Spinal cord (tissue), 10 donors: ENCODE measurements at places on chromosomes 3 and 15. TPM values are rescaled to one million over a fixed set of nuclear protein-coding genes. Genes with fewer than 3 reads are reported as not detected.
A peak's percentile ranks its signal among the peaks of the same experiment; 100 is the strongest.

GRCh38 chr15:95843241-95843910 is 487.1 kb upstream of the NR2F2 start:
- H3K27ac ChIP-seq: peak overlapping the region; percentile 64
- no peaks in the 10 kb centered on the region for H3K27me3 ChIP-seq
- DNase-seq: peak; percentile 36
- H3K4me3 ChIP-seq: no peak overlapping the region

GRCh38 chr15:100338971-100339444 is 2.8 kb downstream of the ADAMTS17 start:
- peak overlapping the region; percentile 31 for H3K27ac ChIP-seq
- H3K4me3 ChIP-seq: peak overlapping the region; percentile 29
- DNase-seq: peak; percentile 87
- peaks cover 5% of the 10 kb centered on the region for H3K27me3 ChIP-seq
- H3K4me1 ChIP-seq: peaks cover 30% of the 10 kb centered on the region

DNA sequence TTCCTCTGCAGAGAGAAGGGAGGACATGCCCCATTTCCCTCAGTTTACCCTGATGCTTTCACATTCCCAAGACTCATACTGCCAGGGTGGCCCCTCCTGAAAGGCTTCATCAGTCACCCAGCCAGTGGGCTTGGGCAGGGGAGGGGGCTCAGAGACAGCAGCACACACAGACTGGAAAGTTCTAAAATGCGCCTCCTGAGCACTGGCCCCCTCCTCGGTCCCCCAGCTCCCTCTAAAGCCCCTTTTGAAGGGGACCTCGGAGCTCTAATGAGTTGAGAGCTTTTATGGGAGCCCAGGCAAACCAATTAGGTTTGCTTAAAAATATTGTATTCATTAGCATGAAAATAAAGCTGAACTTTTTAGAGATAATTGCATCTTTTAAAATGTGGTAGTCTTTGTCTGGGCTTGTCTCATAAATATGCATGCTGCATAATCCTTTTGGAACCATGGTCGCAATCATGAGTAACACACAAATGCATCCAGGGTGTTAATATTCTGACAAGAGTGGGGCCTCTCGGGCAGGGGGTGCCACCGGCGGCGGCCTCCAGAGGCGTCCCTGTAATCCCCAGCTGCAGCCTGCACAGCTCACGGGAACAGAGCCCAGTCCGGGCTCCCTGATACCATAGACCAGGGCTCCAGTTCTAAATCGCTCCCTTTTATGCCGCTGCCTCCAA is 78.5 kb downstream of the RPLP1 start:
- H3K4me3 ChIP-seq: no peak overlapping the region
- H3K27ac ChIP-seq: peak overlapping the region; percentile 76
- H3K27me3 ChIP-seq: no peaks in the 10 kb centered on the region

DNA sequence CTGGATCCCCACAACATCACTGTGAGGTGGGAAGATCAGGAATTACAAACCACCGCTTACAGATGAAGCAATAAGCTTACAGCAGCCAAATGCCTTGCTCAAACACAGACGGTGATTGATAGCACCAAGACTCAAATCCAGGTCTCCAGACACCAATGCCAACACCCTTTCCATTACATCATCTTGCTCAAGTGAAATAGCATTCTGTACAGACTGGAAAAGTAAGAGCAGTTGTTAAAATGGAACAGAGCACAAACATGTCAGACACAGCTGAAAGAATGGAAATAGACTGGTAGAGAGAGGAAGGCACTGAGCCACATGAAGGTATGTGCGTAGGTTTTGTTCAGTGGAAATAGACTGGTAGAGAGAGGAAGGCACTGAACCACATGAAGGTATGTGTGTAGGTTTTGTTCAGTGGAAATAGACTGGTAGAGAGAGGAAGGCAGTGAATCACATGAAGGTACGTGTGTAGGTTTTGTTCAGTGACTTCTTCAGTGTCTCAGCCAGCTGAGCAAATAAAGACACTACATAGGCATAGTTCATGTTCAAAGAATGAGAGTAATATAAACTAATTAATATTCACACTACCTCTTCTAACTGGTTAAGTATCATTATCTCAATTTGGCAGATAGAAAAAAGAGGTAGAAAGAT is 15.6 kb downstream of the CLDN1 start:
- no peak overlapping the region for H3K27ac ChIP-seq
- H3K4me1 ChIP-seq: no peaks in the 10 kb centered on the region
- peak; percentile 31 for DNase-seq
- H3K4me3 ChIP-seq: no peak overlapping the region
- no peaks in the 10 kb centered on the region for H3K27me3 ChIP-seq

DNA sequence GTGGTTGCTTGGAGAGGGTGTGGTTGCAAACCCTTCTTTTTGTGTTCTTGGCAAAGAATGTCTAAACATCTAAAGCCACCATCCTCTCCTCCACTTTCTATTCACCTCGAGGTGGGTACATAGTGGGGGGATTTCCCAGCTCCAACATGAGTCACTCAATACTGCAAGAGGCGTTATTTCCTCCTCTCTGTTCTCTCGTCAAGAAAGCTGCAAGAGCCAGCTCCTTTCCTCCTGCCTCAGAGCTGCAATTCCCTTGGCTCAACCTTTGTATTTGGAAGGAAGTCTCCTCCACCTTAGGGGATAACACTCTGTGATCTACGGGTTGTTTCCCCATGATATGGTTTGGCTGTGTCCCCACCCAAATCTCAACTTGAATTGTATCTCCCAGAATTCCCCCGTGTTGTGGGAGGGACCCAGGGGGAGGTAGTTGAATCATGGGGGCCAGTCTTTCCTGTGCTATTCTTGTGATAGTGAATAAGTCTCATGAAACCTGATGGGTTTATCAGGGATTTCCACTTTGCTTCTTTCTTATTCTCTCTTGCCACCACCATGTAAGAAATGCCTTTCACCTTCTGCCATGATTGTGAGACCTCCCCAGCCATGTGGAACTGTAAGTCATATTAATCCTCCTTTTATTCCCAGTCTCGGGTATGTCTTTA is 138.4 kb downstream of the PLCL2 start:
- no peak overlapping the region for H3K4me3 ChIP-seq
- no peaks in the 10 kb centered on the region for H3K36me3 ChIP-seq
- H3K27ac ChIP-seq: no peak overlapping the region
- no peak for DNase-seq
- no peaks in the 10 kb centered on the region for H3K27me3 ChIP-seq
- H3K4me1 ChIP-seq: no peaks in the 10 kb centered on the region

GRCh38 chr3:3739330-3740060 is 59.7 kb upstream of the LRRN1 start:
- no peaks in the 10 kb centered on the region for H3K27me3 ChIP-seq
- H3K27ac ChIP-seq: no peak overlapping the region
- H3K4me3 ChIP-seq: no peak overlapping the region
- DNase-seq: peak; percentile 74
- peaks cover 3% of the 10 kb centered on the region for H3K4me1 ChIP-seq
- H3K36me3 ChIP-seq: no peaks in the 10 kb centered on the region

DNA sequence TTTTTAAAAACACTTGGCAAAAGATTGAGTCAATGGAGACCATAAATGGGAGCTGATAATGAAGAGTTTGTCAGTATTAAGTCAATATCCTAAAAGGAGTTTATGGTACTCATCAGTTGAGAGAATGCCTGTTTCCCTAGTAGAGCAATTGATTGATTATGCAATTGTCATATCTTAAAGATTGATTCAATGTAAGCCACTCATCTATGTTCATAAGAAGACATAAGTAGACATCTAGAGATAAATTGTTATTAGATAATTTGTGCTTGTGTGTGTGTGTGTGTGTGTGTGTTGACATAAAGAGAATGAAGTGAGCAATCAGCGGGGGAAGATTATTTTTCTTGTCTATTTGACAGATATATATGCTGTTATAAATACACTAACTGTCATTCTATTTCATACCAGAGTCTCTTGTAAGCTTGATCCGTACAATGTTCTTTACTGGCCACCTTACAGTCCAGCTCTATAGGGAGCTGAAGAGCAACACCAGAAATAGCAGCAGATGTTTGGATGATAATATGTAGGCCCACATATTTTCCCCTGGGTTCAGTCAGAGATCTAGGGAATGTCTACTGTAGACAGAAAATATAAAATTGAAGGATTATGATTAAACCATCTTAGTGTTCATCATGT is 848.6 kb upstream of the EPHA6 start:
- no peak overlapping the region for H3K4me3 ChIP-seq
- DNase-seq: no peak
- H3K27ac ChIP-seq: no peak overlapping the region
- no peaks in the 10 kb centered on the region for H3K4me1 ChIP-seq
- H3K36me3 ChIP-seq: no peaks in the 10 kb centered on the region

GRCh38 chr15:101558221-101558941 is 68.9 kb upstream of the PCSK6 start:
- H3K27ac ChIP-seq: no peak overlapping the region
- H3K36me3 ChIP-seq: no peaks in the 10 kb centered on the region
- DNase-seq: no peak
- no peak overlapping the region for H3K4me3 ChIP-seq
- H3K27me3 ChIP-seq: no peaks in the 10 kb centered on the region
- no peaks in the 10 kb centered on the region for H3K4me1 ChIP-seq

- H3K4me1 ChIP-seq: peaks cover 41% of the 10 kb centered on the region
- peak; percentile 91 for DNase-seq
- peaks cover 26% of the 10 kb centered on the region for H3K27me3 ChIP-seq
- peaks cover 9% of the 10 kb centered on the region for H3K36me3 ChIP-seq
- peak within 1 kb of the TSS; percentile 54 for H3K4me3 ChIP-seq
- H3K27ac ChIP-seq: peak within 1 kb of the TSS; percentile 25
Measured at GRCh38 chr3:184261270-184261853, at the start of gene CAMK2N2. CAMK2N2 (minus strand) TSS chr3:184261553; CDS start chr3:184261285, 268 bp downstream.

GRCh38 chr3:106829206-106829605 is 548.0 kb upstream of the CCDC54 start:
- H3K4me3 ChIP-seq: no peak overlapping the region
- DNase-seq: no peak
- no peaks in the 10 kb centered on the region for H3K27me3 ChIP-seq
- H3K4me1 ChIP-seq: no peaks in the 10 kb centered on the region
- H3K36me3 ChIP-seq: no peaks in the 10 kb centered on the region
- no peak overlapping the region for H3K27ac ChIP-seq

DNA sequence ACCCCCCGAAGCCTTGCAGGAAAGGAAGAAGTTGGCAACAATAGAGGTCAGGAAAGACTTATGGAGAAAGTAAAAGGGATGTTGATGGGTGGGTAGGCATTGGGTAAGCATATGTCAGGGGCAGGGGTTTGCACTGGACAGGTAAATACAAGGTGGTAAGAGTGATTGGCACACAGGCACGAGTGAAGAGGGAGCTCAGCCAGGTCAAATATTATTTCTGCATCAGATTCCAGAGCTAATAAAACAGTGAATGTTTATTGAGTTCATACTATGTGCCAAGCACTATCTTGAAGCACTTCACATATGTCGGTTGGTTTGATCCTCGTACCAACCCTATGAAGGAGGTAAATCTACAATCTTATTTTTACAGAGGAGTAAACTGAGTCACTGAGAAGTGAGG is 6.6 kb downstream of the CLSTN2 start:
- H3K27me3 ChIP-seq: peaks cover 5% of the 10 kb centered on the region
- peaks cover 3% of the 10 kb centered on the region for H3K4me1 ChIP-seq
- no peak overlapping the region for H3K4me3 ChIP-seq
- H3K36me3 ChIP-seq: no peaks in the 10 kb centered on the region
- no peak for DNase-seq

DNA sequence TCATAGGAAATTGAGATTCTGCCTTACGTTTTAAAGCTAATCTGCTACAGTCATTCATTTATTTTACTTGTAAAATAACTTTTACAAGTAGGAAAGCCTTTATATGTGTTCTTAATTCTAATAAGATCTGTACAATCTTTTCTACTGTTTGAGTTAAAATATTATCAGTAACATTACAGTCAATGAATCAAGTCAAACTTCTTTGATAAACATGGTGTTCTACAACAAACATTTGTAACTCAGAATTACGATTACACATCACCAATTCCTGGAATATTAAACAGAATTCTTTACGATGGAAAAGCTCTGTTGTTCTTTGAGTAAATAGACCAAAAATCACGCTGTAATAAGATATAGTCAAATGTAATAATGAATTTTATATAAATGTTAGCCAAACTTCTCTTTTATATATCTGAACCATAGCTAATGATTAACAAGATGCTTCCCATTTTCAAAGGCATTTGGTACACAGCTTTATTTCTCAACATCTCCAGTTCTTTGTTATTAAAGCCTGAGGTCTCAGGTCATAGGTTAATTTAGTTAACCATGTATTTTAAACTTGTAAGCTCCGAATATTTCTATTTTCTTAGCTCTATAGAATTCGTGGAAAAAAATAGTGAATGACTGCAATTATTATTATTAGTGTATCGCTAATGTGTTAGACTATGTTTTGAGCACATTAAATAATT is 232.4 kb downstream of the NAALADL2 start:
- H3K27me3 ChIP-seq: no peaks in the 10 kb centered on the region
- H3K4me3 ChIP-seq: no peak overlapping the region
- no peak for DNase-seq
- no peaks in the 10 kb centered on the region for H3K4me1 ChIP-seq
- H3K36me3 ChIP-seq: no peaks in the 10 kb centered on the region
- H3K27ac ChIP-seq: no peak overlapping the region

DNA sequence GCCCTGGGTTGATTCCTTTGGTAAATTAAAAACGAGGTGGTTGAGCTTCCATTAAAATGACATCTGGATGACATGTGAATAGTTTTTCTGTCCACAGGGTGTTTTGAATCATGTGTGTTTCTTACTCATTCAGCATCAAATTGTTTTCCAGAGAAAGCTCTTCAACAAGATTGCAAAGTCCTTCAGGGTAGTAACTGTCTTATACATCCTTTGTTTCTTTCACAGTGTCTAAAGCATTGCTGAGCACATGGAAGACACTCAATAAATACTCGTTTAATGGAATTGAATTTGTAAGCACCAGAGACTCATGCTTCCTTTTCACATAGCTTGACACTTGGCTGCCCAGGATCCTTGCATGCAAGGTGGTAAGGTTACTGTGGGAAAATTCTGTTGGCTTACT is 223.1 kb upstream of the CNTN6 start:
- no peaks in the 10 kb centered on the region for H3K36me3 ChIP-seq
- no peak overlapping the region for H3K27ac ChIP-seq
- H3K4me1 ChIP-seq: no peaks in the 10 kb centered on the region
- DNase-seq: no peak
- H3K27me3 ChIP-seq: no peaks in the 10 kb centered on the region

- no peaks in the 10 kb centered on the region for H3K27me3 ChIP-seq
- no peak for DNase-seq
- no peaks in the 10 kb centered on the region for H3K36me3 ChIP-seq
- no peak overlapping the region for H3K27ac ChIP-seq
- no peaks in the 10 kb centered on the region for H3K4me1 ChIP-seq
Measured at GRCh38 chr3:165553371-165553770, 283.9 kb downstream of the BCHE start.

GRCh38 chr3:120928991-120929390 is 21.0 kb downstream of the STXBP5L start:
- DNase-seq: peak; percentile 6
- no peak overlapping the region for H3K27ac ChIP-seq
- H3K4me3 ChIP-seq: no peak overlapping the region
- no peaks in the 10 kb centered on the region for H3K36me3 ChIP-seq
- no peaks in the 10 kb centered on the region for H3K4me1 ChIP-seq

- H3K4me1 ChIP-seq: no peaks in the 10 kb centered on the region
- no peak overlapping the region for H3K4me3 ChIP-seq
- H3K36me3 ChIP-seq: no peaks in the 10 kb centered on the region
- DNase-seq: no peak
Measured at GRCh38 chr3:26108846-26109489, 319.1 kb downstream of the OXSM start.

MUC20 gene
- total RNA-seq: 2.6 TPM

XCR1 gene
- not detected for total RNA-seq

XIRP1 gene
- total RNA-seq: 0.50 TPM

GPR149 gene
- total RNA-seq: 1.8 TPM

KCNAB1 gene
- total RNA-seq: 10.1 TPM

GOLGA8J gene
- 0.40 TPM for total RNA-seq

KCNMB3 gene
- 3.2 TPM for total RNA-seq
